ENCODE measurements at places on chromosomes 4 and X. TPM values are rescaled to one million over a fixed set of nuclear protein-coding genes. Genes with fewer than 3 reads are reported as not detected.

FGF16 gene
- not detected for total RNA-seq

- no peak for DNase-seq
Observed at GRCh38 chrX:40908857-40909475, 173.6 kb upstream of the MED14 start.

SYNPO2 gene
- total RNA-seq = 735 TPM

DNA sequence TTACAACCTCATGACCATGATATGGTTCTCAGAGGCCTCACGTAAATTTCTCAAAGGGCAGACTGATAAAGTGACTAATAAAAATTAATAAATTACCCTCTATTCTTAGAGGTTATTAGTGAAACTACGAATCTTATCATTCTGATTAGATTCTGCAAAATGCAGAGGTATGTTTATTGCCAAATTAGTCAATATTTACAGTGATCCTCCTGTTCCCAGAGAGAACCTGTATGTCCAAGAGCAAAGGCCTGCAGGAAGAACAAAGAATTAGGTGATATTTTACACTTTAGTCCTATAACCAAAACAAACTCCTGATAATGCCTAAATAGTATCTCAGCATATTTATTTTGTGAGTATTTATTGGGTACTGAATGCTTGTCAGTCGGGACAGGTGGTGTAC is 58.1 kb downstream of the FAM13A start:
- no peak for DNase-seq

FAM241A gene
- total RNA-seq = 2.6 TPM

- DNase-seq = no peak
Observed at GRCh38 chr4:78749258-78749971, 26.7 kb upstream of the BMP2K start.

DNA sequence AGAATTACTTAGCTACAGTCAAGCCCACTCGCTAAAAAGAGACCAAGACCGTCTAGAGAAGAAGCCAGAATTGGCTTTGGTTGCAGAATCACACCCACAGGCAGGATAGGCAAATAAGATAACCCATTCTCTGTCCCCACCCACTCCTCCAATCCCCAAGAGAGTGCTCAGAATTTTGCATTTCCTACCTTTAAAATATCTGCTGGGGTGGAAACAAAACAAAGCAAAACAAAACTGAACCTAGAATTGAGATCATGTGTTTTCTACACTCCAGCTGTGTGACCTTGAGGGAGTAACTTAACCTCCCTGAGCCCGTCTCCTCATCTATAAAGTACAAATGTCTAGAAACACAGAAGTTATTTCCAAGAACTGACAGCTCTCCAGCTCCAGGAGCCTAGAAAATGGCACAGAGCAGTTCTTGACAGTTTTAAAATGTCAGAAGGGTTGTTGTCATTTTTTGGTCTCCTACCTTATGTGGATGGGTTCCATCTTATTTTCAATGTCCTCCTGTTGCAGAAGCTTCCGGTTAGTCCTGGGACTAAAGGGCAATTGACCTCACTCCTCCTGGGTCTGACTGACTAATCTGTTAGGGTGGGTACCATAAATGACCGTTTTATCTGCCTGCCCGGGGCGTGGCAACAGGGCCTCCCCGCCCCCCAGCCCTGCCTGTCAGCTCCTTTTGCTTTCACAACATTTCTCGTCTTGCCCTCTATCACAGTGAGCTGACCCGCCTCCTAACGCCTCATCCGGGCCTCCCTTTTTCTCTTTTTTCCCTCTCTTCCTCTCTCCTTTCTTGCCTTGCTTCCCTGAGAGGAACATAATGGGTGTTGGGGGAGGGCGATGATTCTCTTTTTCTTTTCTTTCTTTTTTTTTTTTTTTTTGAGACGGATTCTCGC is 114.0 kb downstream of the RBM47 start:
- peak; percentile 59 for DNase-seq

DNA sequence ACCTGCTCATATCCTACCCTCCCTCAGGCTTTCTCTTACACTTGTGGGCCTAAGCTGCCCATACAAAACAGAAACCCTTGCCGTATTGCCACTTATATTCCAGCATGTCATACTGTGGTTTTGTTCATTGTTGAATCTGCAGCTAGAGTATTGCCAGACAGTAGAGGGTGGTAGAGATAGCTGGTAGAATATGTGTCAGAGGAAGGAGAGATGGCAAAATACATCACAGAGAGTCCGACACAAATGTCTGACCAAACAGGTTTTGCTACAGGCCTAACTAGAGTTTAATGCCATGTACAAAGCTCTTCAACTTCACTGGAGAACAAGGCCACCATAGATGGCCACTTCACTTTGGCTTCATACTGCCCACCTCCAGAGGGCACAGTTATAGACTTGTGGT is 160.1 kb downstream of the EFHC2 start:
- DNase-seq = no peak

- peak; percentile 89 for DNase-seq
Observed at GRCh38 chr4:37970702-37971101, 10.5 kb downstream of the PTTG2 start.

- no peak for DNase-seq
Observed at GRCh38 chrX:154457491-154458115, 478 bp upstream of the PLXNA3 start.

DNA sequence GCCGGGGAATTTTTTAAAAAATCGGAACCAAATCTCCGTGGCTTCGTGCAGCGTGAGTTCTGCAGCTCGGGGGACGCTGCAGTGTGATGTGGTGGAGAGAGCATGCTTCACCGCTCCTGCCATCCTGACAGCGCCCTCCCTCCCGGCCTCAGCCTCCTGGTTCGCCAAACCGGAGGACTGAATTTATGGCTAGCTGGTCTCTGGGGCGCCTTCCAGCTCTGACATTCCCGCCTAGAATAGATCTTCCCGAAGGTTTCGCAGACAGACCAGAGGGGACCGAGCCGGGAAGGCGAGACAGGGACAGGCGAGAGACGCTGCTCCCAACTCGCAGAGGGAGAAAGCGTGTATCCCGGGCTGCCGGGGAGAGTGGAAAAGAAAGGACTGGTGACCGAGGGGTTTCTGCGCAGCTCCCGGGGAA is 25.9 kb downstream of the HOPX start:
- peak; percentile 11 for DNase-seq

DNA sequence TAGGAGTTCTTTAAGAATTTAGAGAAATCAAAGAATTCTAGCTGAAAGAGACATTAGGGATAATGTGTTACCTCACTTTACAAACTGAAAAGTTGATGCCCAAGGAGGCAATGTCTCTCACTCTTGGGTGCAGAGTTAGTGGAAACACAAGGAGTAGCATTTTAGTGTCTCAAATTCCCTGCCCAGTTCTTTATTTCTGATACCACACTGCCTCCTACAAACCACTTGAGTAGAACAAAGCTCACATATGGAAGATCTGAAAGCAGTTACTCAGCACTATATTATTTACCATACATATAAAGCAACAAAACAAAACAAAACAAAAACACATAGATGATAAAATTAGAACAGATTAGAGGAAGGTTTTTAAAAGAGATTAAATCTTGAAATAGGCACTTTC is 124.2 kb downstream of the REELD1 start:
- DNase-seq = no peak

DNA sequence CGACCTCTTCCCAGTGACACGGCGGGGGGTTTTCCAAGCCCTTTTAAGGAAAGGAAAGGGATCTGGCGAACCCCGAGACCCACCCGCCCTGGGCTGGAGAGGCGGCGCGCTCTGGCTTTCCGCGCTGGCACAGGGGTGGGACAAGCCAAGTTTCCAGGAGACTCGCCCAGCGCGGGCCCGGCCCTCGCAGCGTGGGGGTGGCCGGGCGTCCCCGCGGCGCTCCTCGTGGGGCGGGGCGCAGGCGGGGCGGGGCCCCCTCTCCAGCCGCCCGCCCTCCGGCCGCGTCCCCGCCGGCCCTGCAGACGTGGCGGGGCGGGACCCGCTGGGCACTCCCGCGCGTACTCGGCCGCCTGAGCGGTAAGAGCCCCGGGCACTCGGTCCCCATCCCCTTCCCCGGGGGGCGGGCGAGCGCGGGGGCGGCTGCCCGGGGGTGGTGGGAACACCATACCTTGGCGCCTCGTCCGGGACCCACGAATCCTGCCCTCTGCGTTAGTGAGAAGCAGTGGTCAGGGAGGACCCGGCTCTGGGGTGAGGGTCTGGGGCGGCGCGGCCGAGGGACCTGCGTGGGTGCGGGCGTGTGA is at the start of gene FAM114A1:
Gene FAM114A1, plus strand, starts transcription at position 329 of the 581 bp plus-strand sequence. CDS start 10,273 bp downstream, outside the sequence.
- peak; percentile 74 for DNase-seq

FSTL5 gene
- 0.03 TPM for total RNA-seq

ALB gene
- total RNA-seq = 83.2 TPM

DNA sequence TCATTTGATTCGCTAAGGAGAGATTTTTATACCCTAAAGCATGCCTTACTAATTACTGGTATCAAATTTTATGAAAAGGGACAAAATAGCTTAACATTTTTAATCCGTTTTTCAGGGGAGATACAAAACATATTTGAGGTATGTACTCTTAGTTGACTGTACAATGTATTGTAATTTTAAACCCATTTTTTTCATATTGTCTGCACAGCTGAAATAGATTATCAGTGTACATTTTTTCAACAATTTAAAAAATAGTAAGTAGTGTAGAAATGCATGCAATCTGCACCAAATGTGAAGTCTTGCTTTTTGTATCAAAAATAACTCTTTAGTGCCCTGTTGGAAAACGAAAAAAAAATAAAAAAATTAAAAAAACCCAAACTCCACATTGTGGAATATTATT is 82.2 kb downstream of the TENM3 start:
- DNase-seq = no peak

- DNase-seq = no peak
Observed at GRCh38 chrX:4485912-4486311, 772.5 kb upstream of the PRKX start.

SPCS3 gene
- total RNA-seq = 151 TPM

GAGE1 gene
- total RNA-seq = 0.49 TPM

GPR82 gene
- 1.2 TPM for total RNA-seq

- DNase-seq = no peak
Observed at GRCh38 chrX:17413228-17413627, 38.2 kb downstream of the NHS start.

DNA sequence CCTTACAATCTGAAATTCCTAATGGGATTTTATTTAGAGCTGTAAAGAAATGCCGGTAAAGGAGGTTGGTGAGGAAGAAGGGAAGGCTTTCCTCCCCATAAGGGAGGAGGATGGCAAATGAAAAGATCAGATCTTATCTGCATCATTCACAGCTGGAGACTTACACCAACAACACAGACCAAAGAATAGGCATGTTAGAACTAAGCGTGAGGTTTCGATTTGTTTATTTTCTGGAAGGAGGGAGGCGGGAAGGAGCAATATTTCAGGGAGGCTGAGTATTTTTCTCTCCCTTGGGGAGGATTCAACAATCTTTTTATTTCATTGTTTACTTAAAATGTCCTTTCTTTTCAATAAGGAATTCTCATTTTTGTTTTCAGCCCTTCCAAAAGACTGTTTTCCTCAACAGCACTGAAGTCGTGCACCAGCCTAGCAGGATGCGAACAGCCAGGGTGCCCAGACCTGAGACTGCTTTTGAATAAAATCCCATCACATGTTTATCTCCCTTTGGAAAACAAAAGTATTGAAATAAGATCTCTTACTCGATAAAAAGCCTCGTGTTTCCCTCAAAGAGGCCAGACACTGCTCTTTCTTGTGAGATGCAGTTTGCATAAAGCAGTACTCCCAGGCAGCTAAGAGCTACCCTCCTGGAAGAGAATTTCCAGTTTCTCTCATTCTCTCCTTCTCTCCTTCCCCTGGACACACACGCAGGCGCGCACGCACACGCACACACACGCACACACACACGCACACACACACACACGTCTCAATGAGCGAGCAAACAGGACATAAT is 236.1 kb downstream of the MGST2 start:
- DNase-seq = no peak

PGAM4 gene
- not detected for total RNA-seq

- DNase-seq = no peak
Observed at GRCh38 chr4:1846580-1846979, 9.4 kb downstream of the LETM1 start.

DNA sequence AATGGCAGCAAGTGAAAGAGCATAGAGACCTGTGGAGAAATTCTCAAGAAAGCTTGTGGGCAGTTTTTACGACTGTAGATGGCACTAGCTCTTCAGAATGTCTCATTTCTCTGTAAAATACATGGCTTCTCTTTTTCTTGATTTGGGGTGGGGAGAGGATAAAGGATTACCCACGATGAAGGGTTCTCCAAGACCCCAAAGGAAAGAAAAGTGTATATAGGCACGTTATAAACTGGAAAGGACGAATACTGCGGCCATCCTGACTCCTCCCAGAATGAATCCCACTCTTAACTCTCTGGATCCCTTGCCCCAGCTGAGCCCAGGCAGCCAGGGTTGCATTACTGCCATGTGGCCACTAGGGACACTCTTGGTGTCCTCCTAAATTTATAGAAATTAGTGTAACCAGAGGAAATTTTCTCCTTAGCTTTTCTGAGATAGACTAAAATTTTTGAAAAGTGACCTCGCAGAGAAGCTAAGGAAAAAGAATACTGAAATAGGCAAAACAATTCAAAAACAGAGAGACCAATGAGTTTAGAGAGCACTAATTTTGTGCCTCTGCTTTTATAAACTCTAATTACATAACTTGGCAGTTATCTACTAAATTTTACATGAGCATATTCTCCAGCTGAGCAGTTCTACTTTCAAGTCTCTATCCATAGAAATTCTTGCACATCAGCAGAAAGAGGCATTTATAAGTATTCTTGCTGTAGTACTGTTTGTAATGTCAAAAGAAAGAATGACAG is 37.8 kb upstream of the PCDH19 start:
- peak; percentile 29 for DNase-seq

DNA sequence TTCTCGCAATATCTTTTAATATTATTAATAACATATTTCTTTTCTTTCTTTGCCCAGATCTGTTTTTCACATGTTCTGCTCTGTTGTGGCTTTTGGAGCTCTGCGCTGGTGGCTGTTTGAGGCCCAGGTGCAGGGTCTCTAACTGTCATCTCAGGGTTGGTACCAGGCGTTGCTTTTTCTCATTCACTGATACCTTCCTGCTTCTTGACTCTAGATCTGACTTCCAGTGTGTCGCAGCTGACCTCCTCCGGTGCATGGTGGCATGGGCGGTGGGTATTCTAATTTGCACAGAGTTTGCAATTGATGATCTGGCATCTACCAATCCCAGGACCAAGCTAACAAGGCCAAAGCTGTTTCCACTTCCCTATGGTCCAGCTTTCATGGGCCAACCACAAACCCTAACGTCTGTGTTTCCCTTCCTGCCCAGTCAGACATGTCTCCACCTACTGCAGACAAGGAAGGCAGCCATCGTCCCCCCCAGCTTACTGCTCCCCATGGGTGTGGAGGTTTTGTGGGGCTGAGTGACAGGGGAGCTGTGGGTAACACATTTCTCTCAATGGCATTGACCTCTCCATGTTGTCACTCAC is 25.2 kb downstream of the LETM1 start:
- no peak for DNase-seq

FAT4 gene
- 16.7 TPM for total RNA-seq

GRCh38 chrX:39104745-39105144 is 303.5 kb downstream of the MID1IP1 start:
- DNase-seq = no peak

AWAT2 gene
- total RNA-seq = not detected

GAGE12J gene
- total RNA-seq = not detected

RNF113A gene
- 14.0 TPM for total RNA-seq

SH3RF1 gene
- 46.0 TPM for total RNA-seq

TLR2 gene
- 21.6 TPM for total RNA-seq
